Activated CD4-positive, alpha-beta memory T cell treated with anti-CD3 and anti-CD28 coated beads, Interleukin-2, amount 10 ng/mL, durations not matched to agents 7 days and 5 days (primary cell): ENCODE measurements at places on chromosomes 6 and 20.

GRCh38 chr6:40611434-40611833, 24.3 kb upstream of the LRFN2 start:
- no peak overlapping the region for H3K4me3 ChIP-seq
- H3K36me3 ChIP-seq = no peaks in the 10 kb centered on the region
- H3K27ac ChIP-seq = no peak overlapping the region
- H3K27me3 ChIP-seq = peaks cover 10% of the 10 kb centered on the region
- no peak for DNase-seq

- no peaks in the 10 kb centered on the region for H3K27me3 ChIP-seq
- H3K27ac ChIP-seq = no peak overlapping the region
- H3K4me1 ChIP-seq = peaks cover 2% of the 10 kb centered on the region
- DNase-seq = no peak
- H3K36me3 ChIP-seq = no peaks in the 10 kb centered on the region
Measured at GRCh38 chr6:157213907-157214565, 109.3 kb downstream of the TMEM242 start.

GRCh38 chr6:158231551-158232315, 63.6 kb downstream of the GTF2H5 start:
- peak overlapping the region; percentile 86 for H3K4me3 ChIP-seq
- H3K36me3 ChIP-seq = no peaks in the 10 kb centered on the region
- peaks cover 26% of the 10 kb centered on the region for H3K4me1 ChIP-seq

DNA sequence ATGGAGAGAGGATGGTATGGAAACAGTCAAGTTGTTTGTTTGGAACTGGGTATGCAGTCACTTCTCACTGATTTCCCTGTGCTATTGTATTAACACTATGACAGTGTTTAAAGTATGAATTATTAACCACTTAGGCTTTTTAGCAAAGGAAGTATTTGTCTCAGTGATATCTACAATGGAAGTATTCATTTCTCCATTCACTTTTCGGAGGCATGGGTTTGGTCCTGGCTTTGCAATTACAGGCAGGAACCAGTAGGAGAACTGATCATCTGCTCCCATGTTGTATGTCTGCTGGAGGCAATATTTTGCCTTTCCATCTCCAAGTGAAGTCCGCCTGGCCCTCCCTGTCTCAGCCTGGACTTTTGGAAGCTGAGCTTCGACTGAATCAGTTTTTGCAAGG, 30.6 kb upstream of the EXOC2 start:
- peaks cover 22% of the 10 kb centered on the region for H3K27me3 ChIP-seq
- H3K36me3 ChIP-seq = no peaks in the 10 kb centered on the region
- no peak for DNase-seq
- no peak overlapping the region for H3K27ac ChIP-seq
- no peak overlapping the region for H3K4me3 ChIP-seq
- H3K4me1 ChIP-seq = peaks cover 14% of the 10 kb centered on the region

- no peak within 1 kb of the TSS for H3K27ac ChIP-seq
- peak; percentile 32 for DNase-seq
- no peaks in the 10 kb centered on the region for H3K36me3 ChIP-seq
- peaks cover 10% of the 10 kb centered on the region for H3K4me1 ChIP-seq
Measured at GRCh38 chr20:44745598-44746366, at the start of gene KCNK15. TSS of gene KCNK15 (plus strand) at chr20:44745865. CDS start at chr20:44745911, 46 bp downstream.

DNA sequence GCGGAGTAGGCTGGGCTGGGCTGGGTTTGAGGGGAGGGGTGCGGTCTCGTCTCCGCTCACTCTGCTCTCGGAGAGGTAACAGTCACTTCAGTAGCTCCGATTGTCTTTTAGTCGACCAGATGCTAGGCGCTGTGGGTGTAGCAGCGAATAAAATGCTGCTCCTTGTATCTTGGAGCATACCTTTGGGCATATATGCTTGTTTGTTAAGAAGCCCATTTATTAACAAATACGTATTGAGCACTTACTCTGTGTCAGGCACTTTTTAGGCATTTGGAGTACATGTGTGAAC, 545 bp downstream of the ACTR5 start:
- DNase-seq = peak; percentile 64
- peaks cover 16% of the 10 kb centered on the region for H3K36me3 ChIP-seq
- peaks cover 27% of the 10 kb centered on the region for H3K4me1 ChIP-seq
- peak overlapping the region; percentile 75 for H3K27ac ChIP-seq
- H3K4me3 ChIP-seq = peak overlapping the region; percentile 90

- DNase-seq = no peak
- no peak overlapping the region for H3K27ac ChIP-seq
- peaks cover 22% of the 10 kb centered on the region for H3K27me3 ChIP-seq
- H3K4me1 ChIP-seq = no peaks in the 10 kb centered on the region
Measured at GRCh38 chr6:17161076-17161475, 59.2 kb downstream of the STMND1 start.

DNA sequence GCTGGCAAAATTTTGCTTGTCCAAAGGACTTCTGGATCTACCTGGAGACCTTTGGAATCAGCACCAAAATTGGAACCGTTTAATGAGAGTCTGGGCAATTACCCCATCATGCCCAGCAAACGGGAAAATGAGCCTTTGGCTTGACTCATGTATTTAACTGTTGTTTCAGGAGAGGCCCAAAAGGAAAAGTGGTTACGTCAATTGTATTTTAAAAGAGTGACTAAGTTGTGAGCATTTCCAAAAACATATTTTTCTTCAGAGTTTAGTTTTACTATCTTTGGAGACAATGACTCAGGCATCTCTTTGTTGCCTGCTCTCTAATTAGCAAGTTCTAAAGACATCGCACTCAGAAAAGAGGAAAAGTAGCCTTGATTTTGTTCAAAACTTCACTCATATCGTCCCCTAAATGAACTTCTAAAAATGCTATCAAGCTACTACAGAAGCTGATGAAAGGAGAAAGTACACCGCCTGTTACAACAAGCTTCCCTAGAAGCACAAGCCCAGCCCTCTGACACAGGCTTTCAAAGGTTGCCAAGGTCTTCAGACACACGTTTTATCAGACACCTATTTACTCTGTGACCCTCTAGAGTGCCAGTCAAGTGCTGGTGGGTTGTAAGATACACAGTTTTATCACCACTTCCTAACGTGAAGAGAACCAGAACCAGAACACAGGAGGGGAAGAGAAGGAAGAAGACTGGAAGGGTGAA, 146.2 kb downstream of the TBX18 start:
- H3K36me3 ChIP-seq = no peaks in the 10 kb centered on the region
- H3K4me3 ChIP-seq = no peak overlapping the region
- H3K27me3 ChIP-seq = no peaks in the 10 kb centered on the region
- H3K4me1 ChIP-seq = no peaks in the 10 kb centered on the region

DNA sequence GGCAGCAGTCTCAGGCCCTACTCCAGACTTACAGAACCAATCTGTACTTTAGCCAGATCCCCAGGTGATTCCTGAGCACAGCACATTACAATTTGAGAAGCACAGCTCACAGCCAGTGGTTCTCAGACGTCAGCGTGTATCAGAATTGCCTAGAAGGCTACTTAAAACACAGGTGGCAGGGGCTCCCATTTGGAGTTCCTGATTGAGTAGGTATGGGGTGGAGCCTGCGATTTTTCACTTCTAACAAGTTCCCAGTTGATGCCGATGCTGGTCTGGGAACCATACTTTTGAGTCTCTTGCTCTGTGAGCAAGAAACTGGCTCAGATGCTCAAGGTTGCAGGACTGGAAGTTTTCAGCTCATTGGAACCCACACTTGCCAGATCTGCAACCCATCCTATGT, 89.5 kb downstream of the ZFP64 start:
- H3K4me3 ChIP-seq = no peak overlapping the region
- H3K36me3 ChIP-seq = no peaks in the 10 kb centered on the region
- peaks cover 35% of the 10 kb centered on the region for H3K27me3 ChIP-seq
- no peak for DNase-seq

GRCh38 chr20:63957004-63957689, 931 bp upstream of the UCKL1 start:
- peak overlapping the region; percentile 88 for H3K27ac ChIP-seq
- no peaks in the 10 kb centered on the region for H3K27me3 ChIP-seq
- peak overlapping the region; percentile 75 for H3K4me3 ChIP-seq
- peaks cover 41% of the 10 kb centered on the region for H3K4me1 ChIP-seq
- no peaks in the 10 kb centered on the region for H3K36me3 ChIP-seq

- H3K27me3 ChIP-seq = no peaks in the 10 kb centered on the region
- peak overlapping the region; percentile 87 for H3K27ac ChIP-seq
- peaks cover 47% of the 10 kb centered on the region for H3K4me1 ChIP-seq
- peaks cover 2% of the 10 kb centered on the region for H3K36me3 ChIP-seq
Measured at GRCh38 chr6:5302995-5303622, 41.8 kb downstream of the FARS2 start.

DNA sequence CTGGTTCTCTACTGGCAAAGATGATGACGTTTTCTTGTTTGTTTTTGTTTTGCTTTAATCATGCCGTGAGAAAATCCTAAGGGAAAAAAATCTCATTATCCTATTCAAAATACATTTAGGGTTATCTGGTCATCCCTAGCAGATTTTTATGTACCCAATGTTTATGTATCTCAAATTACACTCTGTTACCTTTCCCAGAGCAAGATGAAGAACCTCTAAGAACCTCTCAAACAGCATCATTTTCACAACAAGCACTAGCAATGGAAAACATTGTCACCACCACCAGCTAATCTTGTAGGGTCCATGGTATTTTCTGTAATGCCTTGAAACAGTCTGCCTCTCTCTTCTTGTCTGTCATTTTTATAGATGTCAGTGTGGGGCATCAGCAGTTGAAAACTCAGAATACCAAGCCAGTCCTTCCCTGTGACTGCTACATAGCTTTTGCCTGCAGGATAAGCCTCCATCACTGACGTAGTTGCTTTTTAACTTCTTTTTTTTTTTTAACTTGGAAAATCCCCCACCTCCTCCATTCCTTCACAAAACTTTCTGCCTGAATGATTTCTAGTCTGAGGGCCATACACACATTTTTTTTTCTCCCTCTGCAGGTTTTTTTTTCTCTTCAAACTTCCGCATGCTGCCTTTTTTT, 2.4 kb upstream of the SNAP25 start:
- no peak overlapping the region for H3K4me3 ChIP-seq
- H3K36me3 ChIP-seq = no peaks in the 10 kb centered on the region
- H3K27me3 ChIP-seq = peaks cover 26% of the 10 kb centered on the region
- H3K27ac ChIP-seq = no peak overlapping the region

- H3K27ac ChIP-seq = no peak overlapping the region
- H3K27me3 ChIP-seq = no peaks in the 10 kb centered on the region
- H3K4me3 ChIP-seq = no peak overlapping the region
- H3K36me3 ChIP-seq = no peaks in the 10 kb centered on the region
- no peak for DNase-seq
Measured at GRCh38 chr20:55488593-55488992, 516.7 kb downstream of the CBLN4 start.

- no peak for DNase-seq
- no peaks in the 10 kb centered on the region for H3K27me3 ChIP-seq
- H3K27ac ChIP-seq = no peak overlapping the region
- H3K4me1 ChIP-seq = no peaks in the 10 kb centered on the region
- peaks cover 55% of the 10 kb centered on the region for H3K36me3 ChIP-seq
Measured at GRCh38 chr20:5977223-5977622, 26.8 kb downstream of the MCM8 start.
